Thoracic aorta (tissue), 2 donors: ENCODE measurements at places on chromosomes 16 and 17.

- no peaks in the 10 kb centered on the region for H3K4me1 ChIP-seq
- no peak overlapping the region for H3K4me3 ChIP-seq
- no peaks in the 10 kb centered on the region for H3K27me3 ChIP-seq
- no peak overlapping the region for H3K27ac ChIP-seq
These were observed 222.6 kb downstream of the SHISA9 start for GRCh38 chr16:13123991-13124390.

- DNase-seq: peak; percentile 50
- H3K36me3 ChIP-seq: no peaks in the 10 kb centered on the region
- H3K4me1 ChIP-seq: peaks cover 48% of the 10 kb centered on the region
- H3K27me3 ChIP-seq: no peaks in the 10 kb centered on the region
- H3K4me3 ChIP-seq: peak overlapping the region; percentile 69
These were observed 25.5 kb downstream of the NSMCE1 start for GRCh38 chr16:27242868-27243590.

- H3K4me1 ChIP-seq: no peaks in the 10 kb centered on the region
- H3K36me3 ChIP-seq: peaks cover 4% of the 10 kb centered on the region
- no peak for DNase-seq
- no peak overlapping the region for H3K27ac ChIP-seq
- H3K4me3 ChIP-seq: no peak overlapping the region
These were observed 19.7 kb downstream of the ST6GALNAC2 start for GRCh38 chr17:76565728-76566612.

DNA sequence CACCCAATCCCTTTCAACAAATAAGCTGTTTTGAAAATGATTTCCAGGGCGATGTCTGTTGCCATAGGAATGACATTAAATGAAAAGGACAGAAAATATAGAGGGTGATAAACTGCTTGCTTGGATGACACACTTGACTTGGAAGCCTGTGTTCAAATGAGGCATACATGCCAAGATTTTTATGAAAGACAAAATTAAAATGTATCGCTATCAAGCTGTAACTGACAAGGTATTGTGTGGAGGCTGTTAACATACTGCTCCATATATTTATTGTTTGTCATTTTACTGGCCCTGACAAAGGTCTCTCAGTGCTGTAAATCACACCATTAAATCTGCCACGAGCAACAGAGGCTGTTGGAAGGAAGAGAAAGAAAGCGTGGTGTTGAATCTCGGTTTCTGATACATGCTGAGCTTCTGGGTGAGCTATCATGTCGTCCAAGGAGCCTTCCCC, 456.2 kb upstream of the SALL1 start:
- H3K27me3 ChIP-seq: no peaks in the 10 kb centered on the region
- no peaks in the 10 kb centered on the region for H3K36me3 ChIP-seq
- no peak overlapping the region for H3K27ac ChIP-seq
- DNase-seq: no peak

GRCh38 chr17:40482722-40483121, 18.7 kb downstream of the TNS4 start:
- no peak for DNase-seq
- no peak overlapping the region for H3K4me3 ChIP-seq
- no peak overlapping the region for H3K27ac ChIP-seq
- H3K36me3 ChIP-seq: no peaks in the 10 kb centered on the region

GRCh38 chr17:45889579-45889978, 4.8 kb upstream of the MAPT start:
- H3K27ac ChIP-seq: no peak overlapping the region
- no peaks in the 10 kb centered on the region for H3K4me1 ChIP-seq
- H3K27me3 ChIP-seq: no peaks in the 10 kb centered on the region
- DNase-seq: no peak
- no peaks in the 10 kb centered on the region for H3K36me3 ChIP-seq

GRCh38 chr16:49858200-49859124, 2.5 kb upstream of the ZNF423 start:
- no peaks in the 10 kb centered on the region for H3K36me3 ChIP-seq
- no peaks in the 10 kb centered on the region for H3K27me3 ChIP-seq
- H3K4me1 ChIP-seq: peaks cover 4% of the 10 kb centered on the region
